ENCODE measurements at places on chromosomes 12 and 14.

DNA sequence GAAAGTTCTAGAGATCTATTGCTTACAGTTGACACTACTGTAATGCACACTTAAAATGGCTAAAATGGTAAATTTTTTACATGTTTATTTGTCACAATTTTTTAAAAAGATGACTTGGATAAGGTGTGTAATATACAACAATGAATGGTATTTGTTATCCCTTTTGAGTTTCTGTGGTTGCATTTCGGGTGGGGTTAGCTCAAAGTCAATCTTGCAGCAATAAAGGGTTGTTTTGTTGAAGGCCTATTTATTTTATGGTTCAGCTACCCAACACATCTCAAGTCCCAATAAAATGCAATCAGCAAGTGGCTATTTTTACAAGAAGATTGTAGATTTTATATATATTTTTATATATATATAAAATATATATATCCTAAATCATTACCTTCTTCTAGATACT lies 22.1 kb downstream of the SNRPF start:
- no peak for DNase-seq

DNA sequence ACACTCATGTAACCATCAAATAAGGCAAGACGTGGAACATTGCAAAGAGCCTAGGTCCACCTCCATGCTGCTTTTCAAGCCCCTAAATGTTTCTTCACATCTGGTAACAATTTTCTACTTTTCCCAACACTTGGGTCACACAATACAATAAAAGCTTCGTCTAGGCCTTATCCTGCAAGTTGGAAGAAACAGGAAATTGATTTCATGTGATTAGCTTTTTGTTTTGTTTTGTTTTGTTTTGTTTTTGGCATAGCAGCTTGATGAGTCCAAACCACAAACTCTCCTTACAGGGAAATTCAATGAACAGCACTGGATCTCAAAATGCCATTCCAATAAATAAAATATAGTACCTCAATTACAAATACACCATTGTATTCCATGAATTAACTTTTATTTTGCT lies 19.3 kb downstream of the TAS2R50 start:
- no peak for DNase-seq

- DNase-seq: no peak
Measured at GRCh38 chr12:70120970-70121369, 122.3 kb upstream of the CNOT2 start.

- DNase-seq: no peak
Measured at GRCh38 chr12:34264110-34264509, 241.8 kb downstream of the ALG10 start.

DNA sequence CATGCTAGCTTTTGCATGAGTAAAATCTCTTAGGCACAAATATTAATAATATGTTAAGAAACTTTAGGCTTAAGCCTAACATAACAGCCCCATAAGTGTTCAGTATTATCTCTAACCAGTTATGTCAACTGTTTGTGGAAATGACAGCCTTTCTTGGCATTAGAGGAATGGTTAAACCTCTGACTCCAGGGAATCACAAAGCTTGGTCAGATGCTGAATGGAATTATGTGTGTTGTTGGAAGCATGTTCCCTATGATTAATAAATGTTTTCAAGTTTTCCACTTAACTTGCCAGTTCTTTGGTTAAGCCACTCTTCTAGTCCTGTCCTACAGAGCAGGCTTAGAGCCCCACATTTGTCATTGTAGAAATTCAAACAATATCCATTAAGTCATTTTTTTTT lies 17.0 kb downstream of the PSEN1 start:
- no peak for DNase-seq

- no peak for DNase-seq
Measured at GRCh38 chr12:33676866-33677265, 237.2 kb upstream of the SYT10 start.

DNA sequence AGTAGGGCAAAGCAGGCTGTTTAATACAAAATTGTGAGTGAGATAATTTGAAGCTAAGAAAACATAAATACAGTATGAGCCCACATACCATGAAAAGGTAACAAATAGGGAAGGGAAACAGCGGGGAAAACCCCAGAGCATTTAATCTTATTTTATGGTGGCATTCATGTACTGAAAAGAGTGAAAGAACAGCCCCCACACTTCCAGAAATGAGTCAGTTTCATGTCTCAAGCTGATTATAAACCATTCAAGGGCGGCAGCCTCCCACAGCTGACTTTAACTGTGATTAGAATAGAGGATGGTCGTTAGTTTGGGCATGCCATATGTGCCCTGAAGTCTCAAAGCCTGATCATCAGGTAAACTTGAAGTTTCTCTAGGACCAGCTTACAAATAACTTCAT lies 64.5 kb downstream of the FOXG1 start:
- no peak for DNase-seq

GRCh38 chr12:132151766-132152410 lies 7.6 kb downstream of the NOC4L start:
- DNase-seq: no peak

DNA sequence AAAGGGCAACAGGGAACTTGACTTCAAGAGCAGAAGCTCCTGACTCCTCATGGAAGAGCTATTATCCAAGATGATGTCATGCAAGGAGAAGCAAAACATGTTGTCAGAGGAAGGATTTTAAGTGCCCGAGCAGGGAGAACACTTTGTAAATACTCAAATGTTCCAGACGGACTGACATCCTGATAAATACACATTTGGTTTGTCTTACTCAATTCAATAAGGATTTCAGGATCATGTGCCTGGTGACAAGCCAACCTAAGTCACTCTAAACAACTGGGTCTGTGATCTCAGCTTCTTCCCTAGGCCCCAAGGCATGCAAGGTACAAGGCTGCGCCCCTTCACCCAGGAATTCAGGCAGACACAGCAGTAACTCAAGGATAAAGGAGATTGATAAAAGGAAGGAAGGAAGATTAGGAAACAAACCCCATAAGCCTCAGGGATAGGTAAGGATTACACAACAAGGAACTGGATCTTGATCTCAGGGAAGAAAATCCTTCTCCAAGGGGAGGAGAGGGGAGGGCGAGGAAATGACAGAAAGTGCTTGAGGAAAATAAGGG lies 26.8 kb upstream of the CEBPE start:
- no peak for DNase-seq

DNA sequence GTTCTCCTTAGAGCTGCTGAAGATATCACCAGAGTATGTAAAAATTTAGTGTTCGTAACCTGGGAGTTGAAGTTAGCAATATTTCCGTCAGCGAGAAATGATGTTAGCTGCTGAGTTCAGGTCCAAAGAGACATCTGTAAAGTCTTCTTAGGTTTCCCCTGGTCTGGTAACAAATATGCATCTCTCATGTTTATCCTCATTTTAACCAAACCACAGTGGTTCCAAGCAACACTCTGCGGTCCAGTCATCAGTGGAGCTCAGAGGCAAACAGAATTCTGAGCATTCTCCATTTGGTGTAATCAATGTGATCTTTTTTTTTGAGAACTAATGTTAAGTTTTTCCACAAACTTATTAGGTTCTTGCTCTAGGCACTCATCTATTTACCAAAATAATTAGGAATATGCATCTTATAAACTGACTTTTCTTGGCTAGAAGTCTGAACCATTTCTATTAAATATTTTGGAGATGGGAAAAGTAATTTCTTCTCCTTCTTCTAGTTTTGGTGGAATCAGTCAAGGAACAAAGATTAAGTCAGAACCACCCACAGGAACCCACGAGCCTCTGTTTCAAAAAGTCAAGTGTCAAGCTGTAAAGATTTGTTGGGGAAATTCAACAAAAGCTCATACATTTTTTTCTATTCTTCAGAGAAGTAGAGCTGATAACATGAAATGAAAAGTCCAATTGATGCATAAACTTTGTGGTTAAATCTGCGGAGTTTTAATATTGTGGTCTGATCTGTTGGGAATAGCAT lies 64.7 kb downstream of the IFNG start:
- DNase-seq: no peak

DNA sequence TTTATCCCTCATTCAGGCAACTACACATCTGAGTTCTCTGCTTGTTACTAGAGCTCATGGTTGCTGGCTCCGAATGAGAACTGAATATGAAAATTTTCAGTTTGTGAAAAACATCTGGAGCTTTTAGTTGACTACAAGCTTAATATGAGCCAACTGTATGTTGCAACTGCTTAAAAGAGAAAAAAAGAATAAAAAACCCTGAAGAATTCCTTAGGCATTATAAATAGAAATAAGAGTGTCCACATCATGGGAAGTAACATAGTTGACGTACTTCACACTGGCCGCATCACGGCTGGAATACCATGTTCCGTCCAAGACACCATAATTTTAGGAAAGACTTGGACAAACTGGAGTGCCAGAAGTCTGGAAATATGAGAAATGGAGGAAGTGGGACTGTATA lies 57.9 kb downstream of the PDE3A start:
- DNase-seq: no peak

GRCh38 chr12:12899530-12900380 lies 8.4 kb downstream of the GPRC5A start:
- no peak for DNase-seq

- DNase-seq: peak; percentile 44
Measured at GRCh38 chr14:93903342-93904184, 23.6 kb upstream of the FAM181A start.

DNA sequence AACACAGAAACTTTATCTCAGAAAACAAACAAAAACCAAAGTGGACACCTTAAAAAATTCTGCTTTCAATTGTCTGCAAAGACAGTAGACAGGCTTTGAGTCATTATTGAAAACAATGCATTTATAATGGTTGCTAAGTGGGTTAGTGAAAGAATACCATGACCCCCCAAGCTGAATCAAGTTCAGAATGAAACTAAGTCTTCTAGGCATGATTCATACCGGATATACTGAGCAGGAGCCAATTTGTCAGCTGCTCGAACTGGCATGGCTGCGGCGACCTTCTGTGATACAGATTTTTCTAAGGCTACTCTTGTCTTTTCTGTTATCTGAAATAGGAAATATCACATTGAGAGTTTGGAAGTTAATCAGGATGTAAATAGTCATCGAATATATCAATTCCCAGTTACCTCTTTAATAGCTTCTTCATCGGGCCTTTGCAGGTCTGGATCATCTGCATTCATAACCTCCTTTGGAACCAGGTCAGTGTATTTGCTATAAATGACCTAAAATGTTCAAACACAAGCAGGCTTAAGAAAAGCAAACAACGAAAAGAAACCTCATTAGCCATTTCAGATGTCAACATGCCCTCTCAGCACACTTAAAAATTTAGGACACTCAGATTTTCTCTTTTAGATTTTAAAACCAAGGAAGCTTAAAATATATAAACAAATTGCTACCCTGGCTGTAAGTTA lies 22.3 kb downstream of the SNW1 start:
- no peak for DNase-seq

GRCh38 chr12:75935539-75936242 lies 95.9 kb downstream of the PHLDA1 start:
- DNase-seq: no peak

- peak; percentile 24 for DNase-seq
Measured at GRCh38 chr14:103185051-103186029, 62.1 kb downstream of the TNFAIP2 start.

- DNase-seq: no peak
Measured at GRCh38 chr14:69886453-69887242, 7.4 kb downstream of the SMOC1 start.

- no peak for DNase-seq
Measured at GRCh38 chr12:27309995-27310315, 22.7 kb upstream of the BMAL2 start.

- DNase-seq: no peak
Measured at GRCh38 chr12:110743571-110744093, 941 bp upstream of the PPP1CC start.

DNA sequence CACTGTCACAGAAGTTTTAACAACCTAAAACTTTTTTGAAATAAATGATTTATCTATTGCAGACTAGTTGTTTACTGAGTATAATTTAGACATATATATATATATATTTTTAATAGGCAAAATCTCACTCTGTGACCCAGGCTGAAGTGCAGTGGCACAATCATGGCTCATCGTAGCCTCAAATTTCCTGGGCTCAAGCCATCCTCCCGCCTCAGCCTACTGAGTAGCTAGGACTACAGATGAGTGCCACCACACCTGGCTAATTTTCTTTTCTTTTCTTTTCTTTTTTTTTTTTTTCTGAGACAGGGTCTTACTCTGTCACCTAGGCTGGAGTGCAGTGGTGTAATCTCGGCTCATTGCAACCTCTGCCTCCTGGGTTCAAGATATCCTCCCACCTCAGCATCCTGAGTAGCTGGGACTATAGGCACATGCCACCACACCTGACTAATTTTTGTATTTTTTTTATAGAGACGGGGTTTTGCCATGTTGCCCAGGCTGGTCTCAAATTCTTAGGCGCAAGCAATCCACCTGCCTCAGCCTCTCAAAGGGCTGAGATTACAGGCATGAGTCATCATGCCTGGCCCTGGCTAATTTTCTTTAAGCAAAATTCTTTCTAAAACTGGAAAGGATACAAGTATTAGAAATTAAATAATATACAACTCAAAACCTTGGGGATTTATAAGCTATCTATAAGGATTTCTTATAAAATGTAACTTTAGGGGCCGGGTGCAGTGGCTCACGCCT lies 23.1 kb downstream of the EEA1 start:
- no peak for DNase-seq

DNA sequence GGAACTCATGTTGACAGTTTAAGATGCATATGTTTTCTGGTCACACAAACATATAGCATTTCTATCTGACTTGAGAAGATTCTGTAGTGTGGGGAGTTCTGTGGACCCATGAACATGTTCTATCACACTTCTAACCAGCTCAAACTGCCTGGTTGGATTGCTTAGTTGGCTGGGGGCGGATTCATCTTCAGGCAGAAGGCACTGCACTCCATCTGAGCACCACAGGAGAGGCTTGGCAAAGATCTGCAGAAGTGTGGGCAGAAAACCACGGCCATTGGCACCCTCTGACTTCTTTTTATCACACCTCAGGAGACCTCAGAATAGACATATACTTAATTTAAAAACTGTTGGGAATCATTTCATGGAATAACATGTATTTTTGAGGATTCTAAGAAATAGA lies 68.5 kb downstream of the LIN7A start:
- DNase-seq: no peak

DNA sequence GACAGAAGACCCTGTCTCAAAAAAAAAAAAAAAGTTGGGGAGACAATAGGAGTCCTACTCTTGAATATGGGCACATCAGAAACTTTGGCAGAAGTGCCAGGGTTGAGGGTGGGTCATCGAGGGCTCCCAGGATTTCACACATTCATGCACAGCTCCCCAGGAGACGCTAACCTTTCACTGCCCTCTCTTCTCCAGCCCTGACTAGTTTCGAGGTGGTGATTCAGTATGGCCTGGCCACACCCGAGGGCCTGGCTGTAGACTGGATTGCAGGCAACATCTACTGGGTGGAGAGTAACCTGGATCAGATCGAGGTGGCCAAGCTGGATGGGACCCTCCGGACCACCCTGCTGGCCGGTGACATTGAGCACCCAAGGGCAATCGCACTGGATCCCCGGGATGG lies 29.4 kb upstream of the LRP1-AS start:
- DNase-seq: no peak

GRCh38 chr14:103552011-103552845 lies 10.2 kb downstream of the BAG5 start:
- DNase-seq: no peak

- no peak for DNase-seq
Measured at GRCh38 chr12:115611477-115611876, 666.0 kb downstream of the MED13L start.

GRCh38 chr12:4202918-4203317 lies 70.6 kb upstream of the CCND2 start:
- no peak for DNase-seq
